ENCODE measurements at places on chromosomes 1 and 21.

GRCh38 chr1:109630898-109631512 lies 11.4 kb downstream of the AMPD2 start:
- peak; percentile 20 for DNase-seq

DNA sequence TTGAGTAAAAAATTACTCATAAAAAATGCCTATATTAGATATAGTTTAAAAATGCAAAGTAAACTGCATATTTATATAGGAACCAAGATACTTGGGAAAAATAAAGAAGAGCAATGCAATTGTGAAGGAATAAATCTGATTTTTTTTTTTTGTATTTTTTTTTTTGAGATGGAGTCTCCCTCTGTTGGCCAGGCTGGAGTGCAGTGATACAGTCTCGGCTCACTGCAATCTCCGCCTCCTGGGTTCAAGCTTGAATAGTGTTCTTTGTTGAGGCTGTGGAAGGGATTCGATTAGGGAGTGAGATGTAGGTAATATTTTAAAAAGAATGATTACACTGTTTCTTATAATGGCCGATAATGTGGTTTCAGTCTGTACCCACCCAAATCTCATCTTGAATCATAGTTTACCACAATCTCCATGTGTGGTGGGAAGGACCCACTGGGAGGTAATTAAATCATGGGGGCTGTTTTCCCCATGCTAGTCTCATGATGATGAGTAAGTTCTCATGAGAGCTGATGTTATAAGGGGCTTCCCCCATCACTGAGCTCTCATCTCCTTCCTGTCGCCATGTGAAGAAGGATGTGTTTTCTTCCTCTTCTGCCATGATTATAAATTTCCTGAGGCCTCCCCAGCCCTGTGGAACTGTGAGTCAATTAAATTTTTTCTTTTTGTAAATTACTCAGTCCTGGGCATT lies 1765.9 kb downstream of the PLA2G4A start:
- DNase-seq: no peak

DNA sequence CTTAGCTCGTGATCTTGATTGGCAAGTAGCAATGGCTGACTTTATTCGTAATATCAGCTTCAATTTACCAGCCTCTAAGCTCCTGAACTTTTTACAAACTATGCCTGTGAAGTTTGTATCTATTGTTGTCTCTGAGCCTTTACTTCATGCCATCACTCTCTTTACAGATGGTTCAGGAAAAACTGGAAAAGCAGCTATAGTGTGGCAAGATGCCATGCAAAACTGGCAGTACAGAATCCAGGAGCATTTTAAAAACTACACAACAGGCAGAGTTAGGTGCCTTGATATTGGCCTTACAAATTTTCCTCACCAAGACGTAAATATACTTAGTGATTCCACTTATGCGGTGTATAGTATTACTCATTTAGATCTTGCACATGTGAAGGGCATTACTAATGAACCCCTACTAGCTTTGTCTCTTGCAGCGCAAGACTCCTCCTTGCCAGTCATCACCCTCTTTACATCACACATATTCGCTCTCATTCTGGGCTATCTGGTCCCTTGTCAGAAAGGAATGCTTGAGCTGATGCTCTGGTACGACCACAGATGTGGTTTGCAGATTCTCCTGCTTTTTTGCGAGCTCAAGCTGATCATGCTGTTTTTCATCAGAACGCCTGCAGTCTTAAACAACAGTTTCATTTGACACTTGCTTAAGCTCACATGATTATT lies 36.3 kb downstream of the CLCA1 start:
- no peak for DNase-seq

DNA sequence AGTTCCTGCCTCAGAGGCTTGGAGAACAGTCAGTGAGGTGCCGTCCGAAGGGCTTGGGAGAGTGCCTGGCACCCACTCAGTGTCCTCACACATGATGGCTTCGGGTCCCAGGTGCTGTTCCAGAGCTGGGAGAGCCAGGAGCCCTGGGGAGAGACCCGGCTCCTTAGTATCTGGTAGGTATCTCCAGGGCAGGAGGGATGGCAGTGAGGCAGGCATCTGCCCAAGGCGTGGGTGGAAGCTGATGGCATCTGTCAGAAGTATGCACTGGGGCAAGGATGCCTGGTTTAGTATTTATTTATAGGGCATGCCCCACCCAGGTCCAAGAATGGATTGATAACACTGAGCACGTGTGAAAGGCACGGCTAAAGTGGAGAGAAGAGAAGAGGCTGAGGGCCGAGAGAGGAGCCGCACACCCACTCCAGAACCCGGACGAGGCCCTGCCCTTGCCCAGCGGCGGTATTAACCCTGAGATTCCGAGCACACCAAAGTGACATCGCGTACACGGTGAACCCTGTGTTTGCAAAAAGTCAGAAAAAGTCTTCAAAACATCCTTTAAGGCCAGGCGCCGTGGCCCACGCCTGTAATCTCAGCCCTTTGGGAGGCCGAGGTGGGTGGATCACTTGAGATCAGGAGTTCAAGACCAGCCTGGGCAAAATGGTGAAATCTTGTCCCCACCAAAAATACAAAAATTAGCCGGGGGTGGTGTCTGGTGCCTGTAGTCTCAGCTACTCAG lies 2.4 kb downstream of the TP73 start:
- no peak for DNase-seq

DNA sequence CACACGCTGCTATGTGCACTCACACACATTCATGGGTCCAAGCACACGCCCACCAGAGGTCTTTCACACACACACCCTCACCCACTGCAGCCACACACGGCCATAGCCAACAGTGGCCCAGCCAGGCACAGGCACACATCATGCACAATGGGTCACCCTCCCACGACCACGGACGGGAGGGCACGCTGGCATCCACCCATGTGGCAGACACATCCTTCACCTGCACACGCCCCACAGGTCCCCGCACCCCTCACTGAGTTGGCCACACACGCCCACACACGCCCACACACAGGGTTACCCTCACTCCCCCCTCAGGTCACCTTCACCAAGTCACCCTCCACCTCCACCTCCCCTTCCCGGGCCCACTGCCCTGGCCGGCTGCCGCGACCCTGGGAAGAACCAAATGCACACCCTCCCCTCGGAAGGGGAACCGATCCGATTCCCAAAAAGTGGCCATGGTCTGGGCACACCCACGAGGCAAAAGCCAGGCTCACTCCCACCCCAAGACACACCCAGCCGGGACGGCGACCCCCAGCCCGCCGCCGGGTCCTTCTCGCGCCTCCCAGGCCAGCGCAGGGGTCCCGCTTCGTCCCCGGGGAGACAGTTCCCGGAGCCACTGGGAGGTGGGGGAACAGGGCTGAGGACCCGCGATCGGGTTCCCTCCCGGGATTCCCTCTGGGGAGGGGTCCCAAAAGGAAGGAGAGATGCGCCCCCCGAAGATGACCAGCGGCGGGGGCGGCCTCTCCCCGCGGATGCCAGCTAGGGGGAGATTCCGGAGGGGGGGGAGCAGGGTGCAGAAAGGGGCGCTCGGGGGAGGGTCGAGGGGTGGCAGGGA lies 860 bp downstream of the SDC3 start:
- DNase-seq: no peak

DNA sequence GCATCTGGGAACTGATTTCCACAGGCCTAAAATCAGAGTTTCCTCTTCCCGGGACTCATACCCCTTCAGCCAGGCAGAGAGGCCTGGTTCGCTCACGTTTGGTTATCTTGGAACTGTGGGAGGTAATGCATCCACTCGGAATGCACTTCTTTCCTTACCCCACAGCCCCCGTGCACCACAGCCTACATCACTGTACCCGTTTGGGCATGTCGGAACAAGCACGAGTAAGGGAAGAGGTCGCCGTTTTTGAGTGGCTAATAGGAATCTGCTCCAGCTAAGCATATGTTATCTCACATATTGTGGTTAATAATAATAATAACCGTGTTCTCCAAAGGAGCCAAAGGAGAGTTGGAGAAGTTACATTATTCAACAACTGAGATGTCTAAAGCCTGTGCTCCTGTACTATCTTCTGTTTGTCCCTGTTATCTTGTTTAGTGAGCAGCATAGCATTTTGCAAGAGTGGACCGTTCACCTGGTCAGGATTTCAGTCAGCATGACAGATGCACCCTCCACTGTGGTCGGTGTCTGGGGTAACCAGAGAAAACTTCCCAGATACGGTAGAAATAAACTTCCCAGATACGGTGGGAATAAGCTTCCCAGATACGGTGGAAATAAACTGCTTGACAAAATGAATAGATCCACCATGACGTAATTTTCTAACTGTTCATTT lies 198.6 kb downstream of the SDCCAG8 start:
- DNase-seq: no peak

DNA sequence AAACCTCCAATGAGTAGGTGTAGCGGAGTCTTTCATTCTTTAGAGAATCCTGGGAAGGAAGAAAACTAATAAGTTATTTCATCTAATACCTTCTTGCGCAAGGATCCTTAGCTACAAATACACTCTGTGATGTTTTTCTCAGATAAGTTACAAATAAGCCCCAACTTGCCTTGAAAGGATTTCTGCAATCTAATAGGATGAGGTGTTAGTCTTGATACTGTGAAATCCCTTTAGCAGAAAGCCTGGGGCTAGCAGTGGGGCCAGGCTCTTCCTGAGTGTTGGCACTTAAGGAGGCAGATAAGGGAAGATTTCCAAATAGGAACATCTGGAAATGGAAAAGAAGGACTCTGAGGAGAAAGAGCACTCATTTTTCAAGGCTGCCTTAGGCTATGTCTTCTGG lies 168.0 kb upstream of the DAB1 start:
- no peak for DNase-seq

- no peak for DNase-seq
Measured at GRCh38 chr21:33884376-33885171, 31.0 kb downstream of the ATP5PO start.

GRCh38 chr1:161763522-161764098 lies 2.5 kb upstream of the ATF6 start:
- DNase-seq: no peak

DNA sequence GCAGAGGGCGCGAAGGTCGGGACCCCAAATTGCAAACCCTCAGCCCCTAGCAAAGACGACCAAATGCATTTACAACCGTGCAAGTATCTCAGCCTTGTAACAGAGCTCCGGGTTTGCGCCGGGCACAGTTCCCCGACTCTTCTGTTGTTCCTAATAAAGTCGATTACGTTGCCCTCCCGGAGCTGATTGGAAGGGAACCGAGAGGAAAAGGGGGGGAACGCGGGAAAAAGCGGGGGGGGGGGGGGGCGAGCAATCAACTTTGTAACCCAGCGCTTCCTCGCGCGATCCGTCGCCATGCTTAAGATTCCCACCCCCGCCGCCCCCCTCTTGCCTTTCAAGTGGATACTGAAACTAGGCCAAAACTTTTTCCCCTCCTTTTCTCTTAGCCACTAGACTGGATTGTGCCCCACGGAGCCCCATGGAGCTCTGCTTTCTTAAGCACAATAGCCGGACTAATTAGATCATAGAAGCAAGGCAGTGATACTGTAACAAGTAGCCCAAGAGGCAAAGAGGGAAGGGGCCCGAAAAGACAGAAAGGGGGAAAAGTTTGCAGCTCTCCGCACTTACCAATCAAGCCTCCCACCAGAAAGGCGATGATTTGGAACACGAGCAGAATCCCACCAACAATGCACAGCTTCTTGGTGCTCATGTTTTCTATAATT lies 565 bp downstream of the WLS start:
- no peak for DNase-seq

GRCh38 chr1:162976628-162977027 lies 92.5 kb upstream of the RGS4 start:
- no peak for DNase-seq

GRCh38 chr1:207839083-207839413 lies 71.9 kb downstream of the CD34 start:
- no peak for DNase-seq

DNA sequence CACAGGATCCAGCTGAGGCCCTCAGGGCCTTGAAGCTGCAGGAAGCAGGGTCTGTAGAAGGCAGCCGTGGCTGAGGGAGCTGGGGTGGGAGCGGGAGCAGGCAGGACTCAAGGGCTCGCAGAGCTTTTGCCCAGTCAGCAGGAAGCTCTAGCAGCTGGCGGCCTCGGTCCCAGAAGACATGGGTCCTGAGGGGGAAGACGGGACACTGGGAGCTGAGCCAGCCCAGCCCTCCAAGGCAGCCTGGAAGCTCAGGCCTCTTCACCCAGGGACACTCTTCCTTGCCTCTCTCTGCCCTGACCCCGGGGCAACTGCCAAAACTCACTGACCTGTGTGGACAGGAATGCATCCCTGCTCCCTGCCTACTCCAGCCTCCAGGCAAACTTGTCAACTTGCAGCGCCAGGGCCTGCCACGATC lies 8.9 kb downstream of the ADGRB2 start:
- DNase-seq: no peak

DNA sequence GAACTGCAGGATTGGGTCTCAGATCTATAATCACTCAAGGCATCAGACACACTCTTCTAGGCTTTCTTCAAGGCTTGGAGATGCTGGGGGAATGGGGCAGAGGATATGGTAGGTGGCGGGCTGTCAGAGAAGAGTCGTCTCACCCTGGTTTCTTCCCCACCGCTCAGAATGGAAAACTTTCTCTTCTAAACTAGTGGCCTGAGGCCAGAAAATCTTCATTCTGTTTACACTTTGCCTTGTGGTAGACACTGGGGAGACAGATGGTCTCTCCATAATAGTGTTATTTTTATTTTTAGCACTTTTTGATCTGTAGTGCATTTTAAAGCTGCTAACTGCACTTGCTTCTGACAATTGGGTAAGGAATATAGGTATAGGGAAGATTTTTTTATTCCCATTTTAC lies 2.6 kb downstream of the PRELP start:
- no peak for DNase-seq

- no peak for DNase-seq
Measured at GRCh38 chr1:184941410-184941733, 32.9 kb downstream of the NIBAN1 start.

GRCh38 chr1:24189528-24189927 lies 2.4 kb upstream of the IFNLR1 start:
- DNase-seq: peak; percentile 45

DNA sequence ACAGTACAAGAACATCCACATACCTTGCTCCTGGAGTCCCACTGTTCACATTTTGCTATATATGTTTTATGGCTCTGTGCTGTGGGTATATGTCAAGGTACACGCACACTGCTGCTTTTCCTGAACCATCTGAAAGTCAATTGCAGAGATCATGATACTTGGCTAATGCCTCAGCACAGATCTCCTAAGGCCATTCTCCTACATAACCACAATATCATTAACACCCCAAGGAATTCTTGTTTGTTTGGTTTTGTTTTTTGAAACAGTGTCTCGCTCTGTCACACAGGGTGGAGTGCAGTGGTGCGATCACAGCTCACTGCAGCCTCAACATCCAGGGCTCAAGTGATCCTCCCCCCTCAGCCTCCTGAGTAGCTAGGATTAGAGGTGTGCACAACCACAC lies 16.0 kb downstream of the CTNNBIP1 start:
- DNase-seq: no peak
